Right forelimb (tissue), 1 donor: ENCODE measurements at places on chromosomes 5 and 9.

DNA sequence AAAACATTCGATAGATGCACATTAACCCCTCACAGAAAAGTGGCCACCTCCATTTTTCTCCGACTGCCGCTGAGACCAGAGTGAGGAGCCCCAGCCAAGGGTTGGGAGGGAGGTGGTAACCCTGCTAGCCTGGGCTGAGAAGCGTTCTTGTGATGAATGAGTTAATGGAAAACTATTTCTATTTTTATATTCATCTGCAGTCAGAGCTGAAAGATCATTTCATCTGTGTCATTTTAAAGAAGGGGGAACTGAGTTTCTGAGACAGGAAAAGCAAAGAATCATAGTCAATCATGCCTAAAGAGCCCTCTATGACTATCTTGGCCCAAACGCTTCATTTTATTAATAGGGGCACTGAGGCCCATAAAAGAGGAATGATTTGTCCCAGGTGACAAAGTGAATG is 229.5 kb downstream of the PAPPA start:
- DNase-seq = no peak

DNA sequence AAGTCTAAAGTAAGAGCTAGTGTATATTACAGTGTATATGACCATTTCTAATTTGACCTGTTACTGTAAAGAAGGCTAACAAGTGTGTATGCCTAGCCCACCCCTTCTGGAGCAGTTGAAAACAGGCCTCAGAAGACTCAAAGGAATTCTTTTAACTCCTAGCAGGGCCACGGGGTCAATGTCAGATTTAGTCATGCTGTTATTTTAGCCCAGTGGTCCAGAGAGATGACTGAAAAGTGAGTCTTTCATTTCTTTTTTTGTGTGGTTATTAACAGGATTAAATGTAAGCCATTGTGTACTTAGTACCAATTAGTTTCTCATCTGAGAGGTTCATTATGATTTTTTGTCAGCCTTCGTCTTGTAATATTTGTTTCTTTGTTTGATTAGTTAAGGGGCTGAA is 24.4 kb downstream of the ZCCHC7 start:
- no peak for DNase-seq

DNA sequence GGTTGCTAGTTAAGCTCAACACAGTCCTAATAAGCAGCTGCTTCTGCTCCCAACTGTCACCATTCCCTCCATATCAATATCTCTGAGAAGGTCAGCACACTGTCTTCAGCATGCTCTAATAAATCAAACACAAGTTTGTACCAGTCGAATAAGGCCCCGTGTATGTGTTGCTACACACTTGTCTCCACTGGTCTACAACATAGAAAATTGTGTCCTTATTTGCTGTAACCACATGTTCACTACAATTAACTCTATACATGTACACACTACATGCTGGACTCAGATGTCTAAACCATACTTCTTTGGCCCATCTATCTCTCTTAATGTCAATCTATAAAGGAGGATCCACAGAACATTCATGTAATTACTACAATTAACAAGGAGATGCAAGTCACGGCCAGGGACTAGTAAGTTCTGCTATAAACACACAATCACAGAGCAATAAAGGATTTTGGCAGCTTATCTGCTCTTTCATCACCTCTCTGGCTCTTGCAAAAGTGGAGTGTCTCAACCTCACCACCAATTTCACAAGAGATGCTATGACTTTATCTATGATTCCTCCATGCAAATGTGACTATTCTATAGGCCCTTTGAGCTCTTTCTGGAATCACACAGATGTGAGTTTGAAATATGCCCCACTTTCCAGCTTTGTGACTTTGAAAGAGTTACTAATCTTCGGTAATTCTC is 143.9 kb downstream of the SEMA5A start:
- no peak for DNase-seq

DNA sequence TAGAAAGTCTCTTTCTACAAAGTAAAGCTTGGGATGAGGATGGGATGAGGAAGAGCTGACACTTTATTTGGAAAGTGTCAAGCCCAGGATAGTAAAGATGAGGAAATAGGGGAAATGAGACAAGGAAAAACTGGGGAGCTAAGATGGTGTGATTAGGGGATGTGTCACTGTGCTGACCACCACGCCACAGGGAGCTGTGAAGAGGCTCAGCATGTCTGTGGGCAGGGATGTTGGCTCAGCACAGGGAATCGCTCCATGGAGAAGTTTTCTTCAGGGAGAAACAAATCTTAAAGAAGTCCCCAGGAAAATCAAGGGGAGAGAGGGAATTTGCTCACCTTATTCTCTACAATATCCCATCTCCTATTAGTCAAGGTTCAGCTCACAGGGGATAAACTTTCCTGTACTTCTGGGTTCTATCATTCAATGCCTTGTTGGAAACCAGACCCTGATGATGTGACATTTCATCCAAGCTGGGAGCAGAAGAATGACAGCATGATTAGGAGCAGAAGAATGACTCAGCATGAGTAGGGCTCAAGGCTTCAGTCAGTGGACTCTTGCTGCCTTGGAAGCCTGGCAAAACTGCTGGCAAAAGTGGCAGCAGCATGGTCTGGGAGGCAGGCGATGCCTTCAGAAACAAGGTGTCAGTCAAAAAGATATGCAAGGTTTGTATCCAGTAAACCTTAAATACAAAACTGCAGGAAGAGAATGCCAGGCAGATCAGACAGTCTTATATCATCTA is 4.9 kb downstream of the HSPB3 start:
- DNase-seq = no peak

DNA sequence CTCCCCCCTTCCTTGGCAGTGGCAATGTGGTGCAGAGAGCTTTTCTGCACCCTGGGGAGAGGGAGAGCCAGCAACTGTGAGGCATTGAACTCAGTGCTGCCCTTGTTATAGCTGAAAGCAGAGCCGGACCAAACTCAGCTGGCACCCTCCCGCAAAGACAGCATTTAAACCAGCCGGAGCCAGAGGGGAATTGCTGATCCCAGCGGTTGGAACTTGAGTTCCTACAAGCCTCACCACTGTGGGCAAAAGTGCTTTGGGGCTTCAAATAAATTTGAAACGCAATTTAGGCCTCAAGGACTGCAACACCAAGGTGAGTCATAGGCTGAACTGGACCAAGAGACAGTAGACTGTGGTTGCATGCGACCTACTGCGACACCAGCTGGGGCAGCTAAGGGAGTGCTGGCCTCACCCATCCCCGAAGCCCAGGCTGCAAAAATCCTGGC is 207.6 kb upstream of the CDKN2B start:
- DNase-seq = no peak

DNA sequence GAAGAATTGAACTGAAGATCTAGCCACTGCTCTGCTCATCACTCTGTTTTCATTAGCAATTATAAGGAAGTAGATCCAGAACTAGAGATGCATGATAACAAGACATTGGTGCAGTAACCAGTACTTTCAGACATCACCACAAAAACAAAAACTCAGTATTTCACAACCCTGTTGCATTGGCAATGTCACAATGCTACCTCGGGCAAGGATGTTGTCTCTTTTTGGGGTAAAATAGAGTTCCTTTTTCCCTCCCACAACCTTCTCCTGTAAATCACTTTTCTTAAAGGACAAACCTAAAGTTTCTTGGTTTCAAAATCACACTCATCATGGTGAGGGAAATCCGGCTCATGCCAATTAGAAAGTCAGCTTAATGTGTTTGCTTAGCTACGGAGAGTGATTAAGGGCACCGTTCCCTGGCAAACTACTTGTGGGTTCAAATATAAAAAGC is 420.1 kb upstream of the MEF2C start:
- DNase-seq = no peak

DNA sequence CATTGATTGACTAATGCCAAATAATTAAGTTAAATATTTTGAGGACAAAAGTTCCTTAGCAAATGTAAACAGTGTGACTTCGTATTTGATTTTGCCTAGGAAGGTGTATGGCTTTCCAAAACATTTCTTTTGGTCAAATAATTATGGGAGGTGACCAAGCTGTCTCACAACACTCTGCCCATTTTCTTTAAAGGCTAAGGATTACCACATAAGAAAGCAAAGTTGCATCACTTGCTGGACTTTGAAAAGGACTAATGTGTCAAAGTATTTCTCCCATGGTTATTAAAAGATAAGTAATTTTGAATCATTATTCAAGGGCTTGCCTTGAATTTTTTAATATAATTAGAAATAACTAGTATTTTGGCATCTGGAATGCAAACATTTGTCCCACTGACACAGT is 74.7 kb downstream of the HAPLN1 start:
- no peak for DNase-seq

GRCh38 chr5:172944741-172945140 is 14.5 kb upstream of the RPL26L1 start:
- no peak for DNase-seq

DNA sequence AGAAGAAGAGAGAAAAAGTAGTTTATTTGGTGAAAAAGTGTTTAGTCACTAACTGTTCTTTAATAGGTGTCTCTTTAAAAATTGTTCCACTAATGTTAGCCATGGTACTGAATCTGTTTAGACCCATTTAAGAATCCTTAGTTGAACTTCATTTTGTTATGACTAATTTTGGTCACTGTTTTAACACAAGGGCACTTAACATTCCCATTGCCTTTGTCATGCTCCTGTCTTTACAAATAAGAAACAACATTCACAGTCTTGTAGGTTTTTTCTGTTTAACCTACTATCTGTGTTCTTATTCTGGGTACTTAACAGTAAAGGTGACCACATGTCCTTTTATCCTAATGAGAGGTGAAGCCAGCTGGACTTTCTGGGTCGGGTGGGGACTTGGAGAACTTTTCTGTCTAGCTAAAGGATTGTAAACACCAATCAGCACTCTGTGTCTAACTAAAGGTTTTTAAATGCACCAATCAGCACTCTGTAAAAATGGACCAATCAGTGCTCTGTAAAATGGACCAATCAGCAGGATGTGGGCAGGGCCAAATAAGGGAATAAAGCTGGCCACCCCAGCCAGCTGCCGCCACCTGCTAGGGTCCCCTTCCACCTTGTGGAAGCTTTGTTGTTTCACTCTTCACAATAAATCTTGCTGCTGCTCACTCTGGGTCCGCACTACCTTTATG is 116.7 kb downstream of the WDR70 start:
- no peak for DNase-seq

GRCh38 chr9:137034039-137034708 is 2.3 kb upstream of the FUT7 start:
- no peak for DNase-seq

GRCh38 chr9:89850153-89850552 is 245.3 kb downstream of the GADD45G start:
- DNase-seq = no peak

DNA sequence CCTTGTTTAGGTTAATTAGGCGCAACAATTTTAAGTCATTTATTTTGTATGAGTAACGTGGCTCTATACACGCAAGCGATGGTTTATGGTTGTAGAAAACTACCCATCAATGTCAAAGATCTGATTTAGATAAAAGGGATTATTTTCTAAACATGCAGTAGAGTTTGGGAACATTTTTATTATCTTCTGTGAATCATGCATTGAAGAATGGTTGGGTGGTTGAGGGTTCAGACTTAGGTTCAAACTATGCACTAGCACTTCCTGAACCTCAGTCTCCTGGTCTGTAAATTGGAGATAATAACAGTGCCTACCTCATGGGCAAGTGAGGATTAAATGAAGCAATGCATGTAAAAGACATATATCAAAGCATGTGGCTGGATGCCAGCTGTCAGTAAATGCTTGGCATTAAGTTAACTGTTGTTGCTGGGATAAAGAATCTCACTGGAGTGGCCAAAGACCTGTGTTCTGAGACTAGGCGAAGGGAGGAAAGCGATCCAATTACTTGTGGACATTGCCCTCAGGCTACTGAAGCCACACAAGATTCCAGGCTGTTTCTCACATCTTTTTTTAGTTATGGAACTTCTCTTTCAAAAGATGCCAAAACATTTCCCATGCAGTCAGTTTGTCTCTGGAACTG is 1.1 kb upstream of the OTULINL start:
- DNase-seq = no peak

- no peak for DNase-seq
These were observed 7.3 kb upstream of the WDR41 start for GRCh38 chr5:77499441-77499840.

- DNase-seq = no peak
These were observed 50.2 kb upstream of the LMX1B start for GRCh38 chr9:126563556-126563955.

GRCh38 chr9:86624630-86625029 is 270.4 kb upstream of the TUT7 start:
- DNase-seq = no peak

GRCh38 chr9:106784076-106784475 is 78.9 kb upstream of the ZNF462 start:
- no peak for DNase-seq

DNA sequence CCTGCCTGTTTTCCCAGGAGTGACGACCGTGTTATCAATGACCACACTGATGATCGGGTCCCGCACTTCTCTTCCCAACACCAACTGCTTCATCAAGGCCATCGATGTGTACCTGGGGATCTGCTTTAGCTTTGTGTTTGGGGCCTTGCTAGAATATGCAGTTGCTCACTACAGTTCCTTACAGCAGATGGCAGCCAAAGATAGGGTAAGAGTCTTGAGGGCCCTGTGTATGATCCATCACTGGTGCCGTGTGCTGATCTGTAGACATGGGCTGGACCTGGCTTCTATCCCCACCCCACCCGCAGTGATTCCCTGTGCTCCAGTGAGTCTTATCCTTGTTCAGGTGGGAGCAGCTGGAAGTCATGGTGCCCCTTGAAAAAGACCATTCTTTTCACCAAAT is 26.0 kb downstream of the GABRP start:
- no peak for DNase-seq

DNA sequence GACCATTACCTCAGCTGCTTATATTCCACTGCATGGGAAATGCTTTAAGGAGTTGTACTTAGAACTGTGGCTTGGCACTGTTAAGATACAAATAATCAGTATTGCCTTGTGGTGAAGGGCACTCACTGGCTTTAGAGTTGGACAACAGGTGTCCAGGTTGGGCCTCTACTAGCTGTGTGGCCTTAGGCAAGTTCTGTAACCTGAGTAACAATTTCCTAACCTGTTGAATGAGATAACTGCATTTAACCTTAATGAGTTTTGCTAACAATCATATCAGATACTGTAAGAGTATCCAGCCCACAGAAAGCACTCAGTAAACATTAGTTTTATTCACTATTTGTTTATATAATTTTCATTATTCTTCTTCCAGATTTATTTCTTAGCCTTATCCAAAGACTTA is 17.2 kb upstream of the HK3 start:
- no peak for DNase-seq

DNA sequence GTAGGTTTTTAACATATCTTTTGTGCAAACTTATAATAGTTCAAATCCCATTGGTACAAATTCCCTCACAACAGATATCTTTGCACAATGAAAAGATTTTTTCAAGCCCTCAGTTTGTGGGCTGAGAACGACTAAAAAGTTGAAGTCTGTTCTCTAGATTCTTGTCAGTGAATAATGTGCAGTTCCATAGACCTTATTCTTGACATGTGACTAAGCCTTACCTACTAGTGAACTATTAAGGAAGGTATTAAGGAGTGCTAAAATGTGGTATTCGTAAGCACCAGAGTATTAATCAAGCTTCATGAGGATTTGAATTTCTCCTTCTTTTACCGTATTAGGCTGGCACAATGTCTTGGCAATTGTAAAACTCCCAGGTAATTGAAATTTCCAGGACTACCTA is 205.6 kb upstream of the DMRTA1 start:
- no peak for DNase-seq
